ENCODE measurements at places on chromosomes 2 and 18.

DNA sequence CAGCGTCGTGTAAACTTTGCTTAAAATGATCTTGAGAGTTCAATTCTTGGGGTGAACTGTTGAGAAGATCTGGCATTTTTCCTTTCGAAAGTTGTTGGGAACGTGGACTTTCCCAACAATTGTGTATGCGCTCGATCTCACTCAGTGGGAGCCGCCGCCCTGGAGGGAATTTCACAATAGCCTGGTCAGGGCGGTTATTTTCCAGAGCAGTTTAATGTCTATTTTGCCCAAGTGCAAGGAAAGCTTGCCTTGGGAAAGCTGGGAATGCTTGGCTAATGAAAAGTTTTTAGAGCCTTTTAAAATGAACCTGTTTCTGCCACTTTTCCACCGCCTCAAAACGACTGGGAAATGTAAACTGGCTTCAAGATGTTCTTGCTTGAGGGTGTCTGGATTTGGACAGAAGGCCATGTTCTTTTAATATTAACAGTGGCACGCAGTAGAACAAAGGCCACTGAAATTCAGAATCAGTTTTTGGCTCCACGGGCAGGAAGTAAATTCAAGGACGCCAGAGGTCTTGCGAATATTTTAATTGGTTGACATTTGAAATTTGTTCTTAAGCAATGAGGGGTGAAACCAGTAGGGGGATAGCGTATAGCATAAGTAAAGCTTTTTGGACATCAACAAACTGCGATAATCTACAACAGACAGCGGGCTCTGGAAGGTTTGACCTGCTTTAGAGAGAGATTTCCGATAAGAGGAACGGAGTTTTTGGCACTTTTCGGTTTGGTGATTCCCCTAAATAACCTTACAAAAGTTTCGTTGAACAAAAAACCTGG lies 1.2 kb downstream of the CFLAR start:
- peak; percentile 94 for DNase-seq

GRCh38 chr2:80255918-80256781 lies 48.4 kb downstream of the LRRTM1 start:
- DNase-seq: peak; percentile 66

DNA sequence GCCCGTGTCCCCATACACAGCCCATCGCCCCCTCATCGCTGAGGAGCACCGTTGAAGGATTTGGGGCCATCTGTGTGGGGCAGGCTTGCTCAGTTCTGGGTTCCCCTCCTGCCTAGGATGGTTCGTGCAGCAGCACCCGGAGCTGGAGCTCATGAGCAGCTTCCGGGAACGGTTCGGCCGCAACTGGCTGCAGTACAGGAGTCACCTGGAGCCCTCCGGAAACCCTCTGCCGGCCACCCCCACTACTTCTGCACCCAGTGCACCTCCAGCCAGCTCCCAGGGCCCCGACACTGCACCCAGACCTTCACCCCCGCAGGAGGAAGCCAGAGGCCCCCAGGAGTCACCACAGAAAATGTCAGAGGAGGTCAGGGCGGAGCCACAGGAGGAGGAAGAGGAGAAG lies 10.3 kb downstream of the STK11IP start:
- DNase-seq: no peak

DNA sequence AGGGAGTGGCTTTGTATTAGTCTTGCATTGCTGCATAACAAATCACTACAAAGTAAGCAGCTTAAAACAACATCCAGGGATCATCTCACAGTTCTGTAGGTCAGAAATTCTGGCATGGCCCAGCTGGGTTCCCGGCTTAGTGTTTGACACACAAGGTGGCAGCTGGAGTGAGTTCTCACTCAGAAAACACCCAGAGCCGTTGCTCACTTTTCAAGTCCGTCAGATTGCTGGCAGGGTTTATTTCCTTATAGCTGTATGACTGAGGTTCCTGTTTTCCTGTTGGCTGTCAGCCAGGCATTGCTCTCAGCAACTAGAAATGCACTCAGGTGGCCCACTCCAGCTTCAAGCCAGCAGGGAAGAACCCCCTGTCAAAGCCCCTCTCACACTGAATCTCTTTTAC lies 324.1 kb downstream of the CCDC178 start:
- no peak for DNase-seq

DNA sequence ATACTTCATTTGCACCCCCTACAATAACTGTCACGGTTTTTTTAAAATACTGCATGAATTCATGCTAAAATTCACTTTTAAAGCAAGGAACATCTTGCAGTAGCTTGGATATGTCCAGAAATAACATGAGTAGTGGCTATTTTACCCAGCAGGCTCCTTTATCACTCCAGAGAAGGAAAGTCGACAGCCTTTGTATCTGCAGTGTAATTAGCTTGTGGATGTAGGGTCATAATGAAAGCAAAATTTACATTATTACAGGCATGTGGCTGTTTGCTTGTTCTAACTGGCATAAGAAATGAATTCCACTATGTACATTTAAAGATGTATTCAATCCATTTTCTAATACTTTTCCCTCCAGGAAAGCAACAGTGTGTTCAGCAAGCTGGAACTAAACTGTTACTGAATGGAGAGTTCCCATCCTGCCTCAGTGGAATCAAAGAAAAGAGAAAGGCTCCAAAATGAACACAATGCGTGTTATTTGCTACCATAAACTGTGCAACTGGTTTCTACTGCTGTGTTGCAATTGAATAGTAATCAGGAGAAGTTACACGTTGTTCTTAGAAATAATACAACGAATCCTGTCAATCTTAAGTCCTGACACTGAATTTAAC lies 321.2 kb upstream of the VRK2 start:
- DNase-seq: no peak

GRCh38 chr2:1940679-1941078 lies 196.4 kb upstream of the PXDN start:
- no peak for DNase-seq

DNA sequence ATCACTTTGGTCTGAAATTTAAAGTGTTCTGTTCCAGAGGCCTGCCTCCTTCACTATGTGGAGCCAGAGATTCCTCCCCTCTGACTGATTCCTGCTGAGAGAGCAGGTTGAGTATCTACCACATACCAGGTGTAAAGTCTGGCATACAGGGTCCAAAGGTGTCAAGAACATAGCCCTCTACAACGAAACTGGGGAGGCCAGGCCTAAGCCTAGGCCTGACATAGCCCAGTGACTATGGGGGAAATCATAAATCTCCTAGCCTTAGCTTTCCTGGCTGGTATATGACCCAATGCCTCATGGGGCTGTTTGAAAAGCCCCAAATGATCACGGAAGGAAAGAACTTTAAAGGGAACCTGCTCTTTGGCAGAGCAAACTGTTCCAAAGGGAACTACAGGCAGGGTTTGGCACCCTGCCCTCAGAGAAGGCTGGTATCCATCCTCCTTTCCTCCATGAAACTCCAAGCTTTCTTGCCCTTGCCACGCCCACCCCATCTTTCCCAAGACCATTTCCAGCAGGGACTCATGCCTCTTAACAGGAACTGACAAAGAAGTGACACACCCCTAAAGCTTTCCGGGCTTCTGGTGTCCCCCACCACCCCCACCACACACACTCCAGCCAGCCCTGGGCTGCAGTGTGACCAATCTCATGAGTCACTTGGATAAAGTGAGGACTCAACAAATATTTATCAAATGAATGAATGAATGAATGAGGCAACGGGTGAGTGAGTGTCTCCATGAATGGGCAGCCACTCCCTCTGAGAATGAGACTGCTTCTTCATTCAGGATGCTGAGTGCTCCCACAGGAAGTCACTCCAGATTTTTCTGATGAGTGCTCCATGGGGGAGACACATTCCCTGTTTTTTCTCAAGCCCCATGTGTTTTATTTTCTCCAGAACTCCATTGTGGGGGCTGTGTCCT lies 114.5 kb upstream of the STPG4 start:
- DNase-seq: peak; percentile 90

GRCh38 chr18:49988733-49989132 lies 175.4 kb upstream of the ACAA2 start:
- no peak for DNase-seq

- no peak for DNase-seq
Measured at GRCh38 chr2:4670331-4670730, 967.0 kb downstream of the DCDC2C start.

DNA sequence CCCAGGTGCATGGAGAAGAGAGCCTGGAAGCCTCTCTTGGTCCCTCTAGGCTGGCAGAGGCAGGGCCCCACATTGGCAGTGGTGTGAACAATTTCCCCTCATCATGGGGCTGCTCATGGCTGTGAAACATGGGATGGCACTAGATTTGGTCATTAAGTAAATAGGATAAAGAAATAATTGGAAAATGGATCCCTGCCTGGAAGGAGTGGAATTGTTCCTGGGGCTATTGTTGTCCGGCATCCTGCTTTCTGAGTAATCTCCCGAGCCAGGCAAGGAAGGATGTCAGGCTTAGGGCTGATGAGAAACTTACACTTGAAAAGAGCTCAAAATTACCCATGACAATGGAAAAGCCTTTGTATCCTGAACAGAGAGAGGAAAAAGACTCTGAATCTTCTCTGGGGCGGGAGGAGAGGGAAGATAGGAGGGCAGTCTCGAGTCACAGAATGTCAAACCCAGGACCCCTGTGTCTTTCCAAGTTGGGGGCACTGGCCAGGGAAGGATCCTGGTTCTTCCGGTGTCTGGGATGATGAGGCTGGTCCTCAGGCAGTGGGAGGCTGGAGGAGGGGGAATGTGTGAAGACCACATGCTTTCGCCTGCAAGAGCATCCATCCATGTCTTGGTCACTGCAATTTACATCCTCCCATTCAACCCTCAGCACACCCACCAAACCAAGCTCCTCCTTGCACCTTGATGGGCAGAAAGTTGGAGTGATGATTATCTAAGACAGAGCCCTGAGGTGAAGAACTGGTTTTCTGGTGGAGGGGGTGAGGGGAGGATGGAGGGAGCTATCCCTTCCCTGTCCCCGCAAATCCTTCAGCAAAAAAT lies 27.1 kb upstream of the STEAP3 start:
- peak; percentile 39 for DNase-seq

GRCh38 chr2:76039505-76039904 lies 328.8 kb upstream of the GCFC2 start:
- DNase-seq: no peak

DNA sequence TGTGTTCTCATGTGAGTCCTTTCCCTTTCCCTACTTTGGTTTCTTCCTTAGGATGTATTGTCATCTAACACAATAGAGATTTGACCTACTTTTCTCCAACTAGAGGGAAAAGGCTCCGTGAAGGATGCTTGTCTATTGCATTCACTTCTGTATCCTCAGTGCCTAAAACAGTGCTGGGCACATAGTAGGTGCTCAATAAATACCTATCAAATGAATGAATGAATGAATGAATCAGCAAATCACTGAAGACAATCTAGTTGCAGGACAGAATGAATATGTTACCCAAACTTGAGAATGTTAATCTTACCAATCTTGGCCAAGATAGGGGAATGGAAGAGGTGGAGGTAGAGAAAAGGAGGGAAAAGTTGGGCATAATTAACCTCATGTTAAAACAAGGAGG lies 277.0 kb upstream of the FBXO11 start:
- no peak for DNase-seq

All from amniotic epithelial cell (primary cell).